Activated gamma-delta T cell (primary cell): ENCODE measurements at places on chromosomes 3 and 15.

DNA sequence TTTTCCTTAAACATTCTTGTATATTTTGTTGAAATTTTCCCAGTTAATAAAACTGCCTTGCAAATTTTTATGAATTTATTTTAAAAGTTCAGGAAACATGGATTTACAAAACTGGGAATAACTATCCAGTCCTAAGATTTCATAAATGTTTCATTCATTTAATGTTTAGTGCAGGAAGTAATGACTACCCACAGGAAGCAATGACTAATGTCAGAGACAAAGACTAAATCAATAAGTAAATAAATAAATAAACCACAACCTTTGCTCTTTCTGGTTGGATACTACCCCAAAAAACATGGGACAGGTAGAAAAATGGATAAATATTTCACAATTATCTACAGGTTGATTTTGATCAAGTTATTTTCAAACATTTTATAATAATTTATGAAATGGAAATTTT lies 48.8 kb upstream of the TMCO5A start:
- no peak for DNase-seq

GRCh38 chr15:67150023-67150860 lies 84.8 kb downstream of the SMAD3 start:
- DNase-seq, result no peak

DNA sequence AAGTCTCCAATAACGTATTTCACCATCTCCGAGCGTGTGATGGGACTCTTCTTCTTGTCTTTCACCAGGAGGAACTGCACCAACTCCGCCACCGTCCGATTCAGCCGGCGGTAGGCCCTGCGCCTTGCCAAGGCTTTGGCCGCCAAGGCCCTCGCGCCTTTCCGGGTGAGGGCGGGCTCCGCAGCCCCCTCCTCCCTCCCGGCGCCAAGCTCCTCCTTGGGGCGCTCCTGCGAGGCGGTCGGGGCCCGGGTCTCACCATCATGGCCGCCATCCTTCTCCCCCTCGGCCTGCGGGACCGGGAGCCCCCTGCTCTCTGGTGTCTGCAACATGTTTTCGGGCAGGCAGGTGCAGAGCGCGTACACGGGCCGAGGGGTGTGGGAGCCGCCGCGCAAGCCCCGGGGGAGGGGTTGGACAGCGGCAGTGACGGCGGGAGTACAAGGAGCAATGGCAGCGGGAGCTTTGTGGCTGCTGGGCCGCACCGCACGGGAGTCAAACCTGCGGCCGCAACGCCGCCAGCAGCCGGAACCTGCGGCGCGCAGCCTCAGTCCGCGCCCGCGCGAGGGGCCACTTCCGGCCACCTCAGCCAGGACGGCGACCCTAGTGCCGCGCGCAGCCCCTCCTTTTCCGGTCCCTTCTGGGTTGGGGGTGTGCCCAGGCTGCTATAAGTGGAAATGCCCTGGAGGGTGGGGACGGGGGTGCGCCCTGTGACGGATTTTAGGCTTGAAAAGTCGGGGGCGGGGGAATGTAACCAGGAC lies at the start of gene MAGEF1:
Gene MAGEF1 (minus strand): TSS at position 572 of the 755 bp plus-strand sequence. CDS start 243 bp downstream, at position 329.
- peak; percentile 48 for DNase-seq

- no peak for DNase-seq
Observed at GRCh38 chr3:98171071-98171470, 4.6 kb downstream of the OR5H15 start.

GRCh38 chr15:63374686-63375520 lies 6.7 kb downstream of the CA12 start:
- no peak for DNase-seq

GRCh38 chr15:39710681-39711080 lies 72.0 kb downstream of the FSIP1 start:
- no peak for DNase-seq

DNA sequence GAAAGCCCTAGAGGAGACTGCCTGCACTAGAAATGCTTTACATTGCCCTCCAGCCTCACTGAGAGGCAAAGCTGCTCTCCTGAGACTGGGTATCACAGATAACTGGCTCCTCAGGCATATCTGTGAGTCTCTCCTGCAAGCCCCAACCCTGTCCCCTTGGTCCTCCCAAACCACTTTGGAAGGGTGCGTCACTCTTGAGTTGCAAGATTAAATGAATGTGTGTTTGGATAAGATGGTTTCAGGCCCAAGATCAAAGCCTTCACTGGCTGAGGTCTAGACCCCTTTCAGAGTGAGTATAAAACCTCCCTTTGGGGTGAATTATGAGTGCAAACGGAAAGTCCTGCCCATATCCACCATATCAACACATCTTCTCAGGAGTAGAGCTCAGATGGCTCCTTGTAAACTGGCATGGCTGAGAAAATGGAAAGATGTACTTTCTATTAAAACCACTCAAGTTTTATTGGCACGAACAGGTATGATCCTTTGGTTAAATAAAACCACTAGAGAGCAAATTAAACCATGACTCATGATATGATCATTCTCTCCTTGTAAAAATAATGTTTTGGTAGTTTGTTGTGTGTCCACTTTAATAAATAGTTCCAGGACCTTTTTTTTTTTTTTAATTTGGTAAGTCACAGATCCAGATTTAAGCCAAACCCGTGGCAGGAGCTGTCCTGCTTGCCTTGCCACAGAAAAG lies 164.0 kb downstream of the CHST2 start:
- no peak for DNase-seq

DNA sequence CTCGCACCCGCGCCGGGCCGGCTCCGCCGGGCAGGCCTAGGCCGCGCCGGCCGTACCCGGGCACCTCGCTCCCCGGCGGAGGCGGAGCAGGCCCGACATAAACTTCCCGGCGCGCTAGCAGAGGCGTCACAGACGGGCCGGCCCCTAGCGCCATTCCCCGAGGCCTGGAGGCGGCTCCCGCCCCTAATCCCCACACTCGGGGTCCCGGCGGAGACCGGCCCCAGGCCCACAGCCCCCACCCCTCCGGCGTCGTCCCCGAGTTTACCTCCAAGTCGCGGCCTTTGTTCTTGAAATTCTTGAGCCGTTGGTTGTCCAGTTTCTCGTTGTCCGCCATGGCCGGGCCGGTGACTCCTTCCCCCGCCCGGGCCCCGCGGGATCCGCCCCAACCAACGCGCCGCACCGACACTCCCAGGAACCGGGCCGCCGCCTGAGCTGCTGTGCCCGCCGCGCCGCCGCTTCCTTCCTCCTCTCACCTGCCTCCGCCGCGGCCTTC lies 376 bp downstream of the KPNA4 start:
- peak; percentile 55 for DNase-seq

GRCh38 chr3:133644768-133645167 lies 17.0 kb downstream of the TOPBP1 start:
- DNase-seq, result no peak

- DNase-seq, result no peak
Observed at GRCh38 chr15:74319596-74320351, 47.7 kb downstream of the CYP11A1 start.

DNA sequence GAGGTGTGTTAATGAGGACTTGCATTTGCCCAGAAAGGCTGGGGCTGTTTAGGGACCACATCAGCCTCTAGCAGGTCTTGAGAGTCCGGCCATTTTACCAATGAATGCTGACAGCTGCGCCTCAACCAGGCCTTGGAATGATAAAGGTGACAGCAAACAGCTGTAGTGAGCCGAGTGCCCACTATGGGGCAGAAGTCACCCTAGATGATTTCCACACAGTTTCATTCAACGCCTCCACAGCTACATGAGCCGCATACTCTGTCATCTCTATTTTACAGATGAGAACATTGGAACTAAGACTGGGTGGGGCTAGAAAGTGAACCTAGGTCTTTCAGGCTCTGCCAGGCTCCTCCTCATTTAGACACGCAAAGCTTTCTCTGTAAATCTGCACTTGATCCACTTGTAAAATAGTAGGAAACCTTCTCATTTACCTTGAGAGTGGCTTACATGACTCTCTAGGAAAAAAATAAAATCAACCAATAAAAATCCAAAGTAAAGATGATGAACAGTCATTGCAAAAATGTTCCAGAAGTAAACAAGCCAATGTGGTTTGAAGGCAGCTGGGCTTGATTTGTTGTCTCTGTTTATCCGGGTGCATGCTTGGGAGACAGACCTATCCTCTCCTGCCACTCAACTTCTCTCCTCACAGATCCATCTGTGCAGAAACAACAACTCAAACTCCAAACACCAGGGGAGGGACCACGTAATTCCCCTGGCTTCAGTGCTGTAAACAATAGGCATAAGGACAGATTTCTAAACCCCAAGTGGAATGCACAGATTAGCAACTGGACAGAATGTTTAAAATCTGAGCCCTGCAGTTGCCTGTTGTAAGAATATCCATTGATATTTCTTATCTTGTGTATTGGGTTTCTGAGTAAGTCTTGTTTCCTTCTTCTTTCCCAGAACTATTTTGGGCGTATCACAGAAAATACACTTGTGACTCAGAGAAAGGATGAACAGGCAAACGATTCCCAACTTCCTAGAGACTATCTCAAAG lies 31.5 kb upstream of the LDHAL6B start:
- no peak for DNase-seq

DNA sequence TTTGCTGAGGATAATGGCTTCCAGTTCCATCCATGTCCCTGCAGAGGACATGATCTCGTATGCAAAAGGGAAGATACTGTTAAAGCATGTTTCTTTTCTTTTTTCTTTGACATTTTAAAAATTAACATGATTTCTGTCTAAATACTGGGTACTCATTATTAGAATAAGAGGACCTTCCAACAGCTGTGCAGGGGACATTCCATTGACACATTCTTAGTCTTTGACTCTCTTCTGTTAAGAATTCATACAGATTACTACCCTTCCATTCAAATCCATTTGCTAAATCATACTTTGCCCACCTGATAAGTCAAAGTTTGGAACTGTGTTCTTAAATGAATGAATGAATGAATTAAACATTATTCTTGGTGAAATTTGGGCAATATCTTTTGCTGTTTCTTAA lies 5.1 kb upstream of the CP start:
- DNase-seq, result no peak

DNA sequence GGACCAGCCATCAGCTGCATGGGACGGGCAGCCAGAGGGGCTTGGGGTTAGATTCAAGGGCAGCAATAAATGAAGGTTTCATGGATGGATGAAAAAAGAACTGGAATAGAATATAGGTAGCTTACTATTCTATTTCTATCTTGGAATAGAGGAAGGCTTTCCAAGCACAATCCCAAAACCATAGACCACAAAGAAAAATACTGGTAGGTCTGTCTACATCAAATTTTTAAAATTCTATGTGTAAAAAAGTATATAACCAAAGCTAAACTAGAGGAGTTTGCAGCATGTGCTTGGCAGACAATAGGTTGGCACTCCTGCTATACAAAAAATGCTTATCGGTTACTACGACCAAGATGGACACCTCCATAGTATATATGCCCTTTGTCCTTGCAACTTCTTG lies 7.2 kb upstream of the FBLN2 start:
- DNase-seq, result no peak

DNA sequence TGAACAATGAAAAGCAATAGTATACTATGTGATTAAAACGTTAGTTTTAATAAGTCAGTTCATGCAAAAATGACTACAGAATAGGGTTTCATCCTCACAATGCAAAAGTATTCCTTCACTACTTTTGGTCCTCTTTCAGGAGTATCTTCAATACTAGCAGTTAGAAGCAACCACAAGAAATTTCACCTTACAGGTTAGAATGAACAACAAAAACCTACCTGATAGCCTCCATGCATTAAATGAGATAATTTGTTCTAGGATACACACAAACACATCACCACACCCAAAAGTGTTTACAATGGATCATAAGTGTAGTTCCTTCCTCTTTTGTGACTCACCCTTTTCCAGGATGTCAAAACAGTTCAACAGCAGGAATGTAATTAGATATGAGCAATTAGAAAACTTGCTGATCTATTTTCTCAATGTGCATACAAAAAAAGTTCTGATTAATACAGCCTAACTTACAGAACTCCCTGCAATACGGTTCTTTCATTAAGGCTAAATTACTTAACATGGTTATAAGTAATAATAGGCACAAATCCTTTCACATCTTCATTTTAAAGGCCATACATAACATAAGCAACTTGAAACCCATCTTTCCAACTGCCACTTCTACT lies 21.6 kb downstream of the UACA start:
- DNase-seq, result no peak

GRCh38 chr3:23537101-23537551 lies 268.6 kb upstream of the UBE2E1 start:
- DNase-seq, result no peak

GRCh38 chr3:15973940-15974339 lies 176.2 kb upstream of the ANKRD28 start:
- DNase-seq, result no peak

DNA sequence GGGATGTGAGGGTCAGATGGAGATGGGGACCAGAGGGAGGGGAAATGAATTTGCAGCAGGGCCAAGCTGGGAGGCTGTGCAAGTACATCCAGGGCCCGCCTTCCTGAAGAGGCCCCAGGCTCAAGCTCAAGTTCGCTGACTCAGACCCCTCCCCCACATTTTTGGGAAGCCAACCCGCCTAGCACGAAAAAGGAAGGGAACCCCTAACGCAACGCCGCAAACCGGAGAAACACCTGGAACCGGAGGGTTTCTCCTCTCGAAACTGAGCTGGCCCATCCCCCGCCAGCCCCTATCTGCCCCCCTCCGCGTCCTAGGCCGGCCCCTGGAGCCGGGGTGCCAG lies 624 bp downstream of the AP3B2 start:
- DNase-seq, result no peak

- no peak for DNase-seq
Observed at GRCh38 chr3:67641451-67641850, 13.0 kb downstream of the SUCLG2 start.

DNA sequence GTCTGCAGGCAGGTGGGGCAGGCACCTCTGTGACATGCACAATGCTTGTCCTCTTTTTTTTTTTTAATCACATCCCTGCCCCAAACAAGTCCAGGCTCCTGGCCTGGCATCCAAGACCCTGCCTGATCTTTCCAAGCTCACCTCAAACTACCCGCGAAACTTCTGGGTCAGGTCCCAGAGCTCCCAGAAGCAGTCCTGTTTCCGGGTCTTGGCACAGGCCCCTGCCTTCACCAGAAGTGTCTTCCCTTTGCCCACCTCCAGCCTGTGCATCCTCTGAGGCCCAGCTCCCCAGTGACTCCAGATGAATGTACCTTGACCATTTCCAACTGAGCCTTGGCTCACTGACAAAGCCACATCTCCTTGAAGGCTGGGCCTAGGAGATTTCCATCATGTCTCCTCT lies 23.0 kb downstream of the PLA2G4E start:
- DNase-seq, result no peak

GRCh38 chr3:133606902-133607301 lies 33.4 kb downstream of the CDV3 start:
- DNase-seq, result no peak

GRCh38 chr15:42355291-42355690 lies 4.0 kb upstream of the CAPN3 start:
- DNase-seq, result no peak

DNA sequence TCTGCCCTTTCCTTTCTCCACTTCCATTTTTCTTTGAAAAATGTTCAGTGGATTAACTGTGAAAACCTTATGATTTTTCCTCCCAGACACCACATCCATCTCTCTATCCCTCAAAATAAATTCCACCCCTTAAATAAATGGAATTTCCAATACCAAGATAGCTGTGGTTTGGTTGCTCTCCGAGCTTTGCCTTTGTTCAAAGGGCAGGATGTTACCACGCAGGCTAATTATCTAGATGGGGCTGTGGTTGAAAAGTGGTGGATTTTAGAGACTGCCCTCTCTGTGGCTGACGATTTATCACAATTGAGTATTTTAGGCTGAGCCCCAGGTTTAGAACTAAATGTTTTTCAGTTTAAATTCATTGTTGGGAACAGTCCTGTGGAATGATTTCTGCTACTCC lies 36.9 kb upstream of the CMSS1 start:
- no peak for DNase-seq

- DNase-seq, result no peak
Observed at GRCh38 chr3:346186-346585, 149.6 kb downstream of the CHL1 start.

GRCh38 chr15:49830391-49830790 lies 209.5 kb downstream of the DTWD1 start:
- DNase-seq, result no peak

- no peak for DNase-seq
Observed at GRCh38 chr3:53238051-53238850, 17.6 kb downstream of the TKT start.
